Cerebellum (tissue), 4 donors: ENCODE measurements at places on chromosomes 16 and 17. TPM values are rescaled to one million over a fixed set of nuclear protein-coding genes. Genes with fewer than 3 reads are reported as not detected.

CCDC154 gene
- total RNA-seq = 1.00 TPM

- DNase-seq = no peak
Measured at GRCh38 chr17:40122136-40122998, 596 bp downstream of the MSL1 start.

DNA sequence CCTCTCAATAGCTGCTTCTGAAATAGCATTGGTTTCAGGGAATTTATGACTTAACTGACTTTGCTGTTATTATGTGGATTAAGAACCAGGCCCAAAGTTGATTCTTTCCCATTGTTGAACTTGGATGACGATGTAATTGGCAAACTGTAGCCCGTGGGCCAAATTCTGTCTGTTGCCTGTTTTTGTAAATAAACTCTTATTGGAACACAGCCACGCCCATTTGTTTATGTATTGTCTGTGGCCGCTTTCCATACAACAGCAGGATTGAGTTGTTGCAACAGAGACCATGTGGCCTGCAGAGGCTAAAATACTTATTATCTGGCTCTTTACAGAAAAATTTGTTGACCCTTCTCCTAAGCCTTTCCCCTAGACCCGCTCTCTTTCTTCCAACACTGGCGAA lies 31.6 kb downstream of the NTN1 start:
- no peak for DNase-seq

GRCh38 chr16:50204453-50205108 lies 51.5 kb downstream of the TENT4B start:
- no peak for DNase-seq

DNA sequence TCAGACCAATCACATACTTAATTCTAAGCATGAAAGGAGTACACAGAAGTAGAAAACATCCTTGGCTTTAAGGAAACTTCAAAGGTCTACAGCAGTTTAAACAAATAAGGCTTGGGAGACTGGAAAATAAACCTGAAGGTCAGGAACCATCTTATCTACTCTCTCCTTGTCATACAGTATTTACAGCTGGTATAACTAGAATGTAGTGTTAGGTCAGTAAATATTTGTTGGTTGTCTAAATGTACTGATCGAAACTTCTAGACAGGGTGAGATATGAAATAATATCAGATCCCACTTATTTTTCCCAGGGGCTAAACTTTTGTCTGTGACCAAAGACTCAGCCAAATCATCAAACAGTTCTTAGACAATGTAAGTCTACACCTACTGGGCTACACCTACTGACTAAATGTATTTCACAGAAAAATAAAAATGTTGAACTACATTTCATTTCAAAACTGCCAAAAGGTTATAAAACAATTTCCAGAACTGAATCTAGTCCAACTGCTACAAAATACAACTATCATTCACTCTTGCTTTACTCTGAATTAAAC lies 27.1 kb upstream of the TMEM97 start:
- no peak for DNase-seq

TP53TG3C gene
- not detected for total RNA-seq

DNA sequence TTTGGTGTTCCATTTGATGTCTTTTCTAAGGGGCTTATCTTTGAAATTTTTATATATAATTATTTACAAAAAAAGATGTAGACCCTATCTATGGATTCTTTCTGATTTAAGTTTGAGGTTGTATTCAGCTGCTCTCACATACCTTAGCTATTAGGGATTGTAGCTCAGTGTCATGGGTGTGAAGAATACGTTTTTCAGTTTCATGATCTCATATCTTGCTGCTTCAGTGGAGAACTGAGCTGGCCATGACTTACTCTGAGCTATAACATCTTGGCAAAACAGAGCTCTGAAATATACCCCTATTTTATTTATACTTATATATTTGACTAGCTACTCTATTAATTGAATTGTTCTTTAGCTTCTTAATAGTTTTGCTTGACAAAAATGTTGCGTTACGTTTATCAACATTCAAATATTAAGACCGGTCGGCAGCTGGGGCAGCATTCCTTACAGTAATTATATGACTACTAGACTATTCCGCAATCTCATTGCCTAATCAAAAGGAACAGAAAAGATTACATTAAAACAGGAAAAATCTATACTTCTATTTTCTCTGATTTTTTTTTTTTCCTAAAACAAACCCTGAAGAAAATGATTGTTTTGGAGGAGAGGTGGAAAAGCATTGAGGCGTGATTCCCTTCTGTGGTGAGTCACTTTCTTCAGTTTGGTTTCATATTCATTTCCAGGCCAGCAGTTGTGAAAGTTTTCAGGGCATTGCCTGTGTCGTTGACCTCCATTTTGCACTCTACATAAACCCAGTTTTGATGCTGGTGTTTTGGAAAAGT lies 24.1 kb upstream of the KRT24 start:
- DNase-seq = no peak
